ENCODE measurements at places on chromosomes 1 and 21.
A peak's percentile ranks its signal among the peaks of the same experiment; 100 is the strongest.

DNA sequence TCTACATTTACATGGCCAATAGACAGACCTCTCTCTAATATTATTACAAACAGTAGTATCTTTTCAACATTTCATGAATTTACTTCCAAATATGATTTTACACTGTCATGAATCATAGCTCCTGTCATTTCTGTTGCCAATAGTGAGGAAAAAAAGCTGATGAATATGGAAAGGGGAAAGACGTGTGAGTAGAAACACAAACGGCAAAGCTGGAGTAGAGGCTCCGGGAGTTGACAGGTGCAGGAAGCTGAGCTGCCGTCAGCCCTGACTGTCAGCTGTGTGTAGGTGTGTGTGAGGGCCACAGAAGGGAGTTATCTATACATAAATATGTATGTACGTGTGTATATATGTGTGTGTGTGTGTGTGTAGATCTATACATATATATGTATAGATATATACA lies 416.9 kb downstream of the ZP4 start:
- no peak for DNase-seq

DNA sequence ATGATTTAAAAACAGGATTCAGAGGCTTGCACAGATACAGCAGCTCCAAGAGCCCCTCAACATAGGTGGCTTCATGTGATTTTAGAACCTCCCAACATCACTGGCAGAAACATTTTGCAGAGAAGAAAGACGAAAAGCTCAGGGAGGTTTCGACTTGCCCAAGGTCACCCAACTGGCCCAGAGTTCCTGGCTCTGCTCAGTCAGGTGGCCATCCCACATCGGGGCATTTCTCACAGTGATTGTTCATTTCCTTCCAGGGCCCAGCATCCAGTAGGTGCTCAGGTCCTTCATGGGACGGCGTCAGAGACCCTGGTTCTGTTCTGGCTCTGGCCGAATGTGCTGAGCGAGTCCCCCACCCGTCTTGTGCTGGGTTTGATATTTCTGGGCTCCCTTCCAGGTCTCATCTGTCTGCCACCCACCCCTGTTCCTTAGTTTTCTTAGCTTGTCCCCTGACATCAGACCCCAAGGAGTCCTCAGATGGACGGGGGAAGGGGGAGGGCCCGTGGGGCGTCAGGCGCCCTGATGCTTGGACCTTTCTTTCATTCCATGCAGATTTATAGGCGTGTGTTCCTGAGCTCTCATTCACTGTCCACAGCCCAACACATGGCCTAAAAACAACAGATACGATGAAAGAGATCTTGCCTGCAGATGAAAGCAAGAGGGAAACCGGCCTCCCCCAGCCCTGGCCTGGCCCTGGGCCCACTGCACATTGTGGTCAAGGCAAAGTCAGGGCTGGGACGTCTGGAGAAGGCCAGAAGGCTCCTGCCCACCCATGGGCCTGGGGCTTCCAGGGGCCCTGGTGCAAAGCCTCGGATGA lies 123.1 kb upstream of the ZBTB40 start:
- no peak for DNase-seq

DNA sequence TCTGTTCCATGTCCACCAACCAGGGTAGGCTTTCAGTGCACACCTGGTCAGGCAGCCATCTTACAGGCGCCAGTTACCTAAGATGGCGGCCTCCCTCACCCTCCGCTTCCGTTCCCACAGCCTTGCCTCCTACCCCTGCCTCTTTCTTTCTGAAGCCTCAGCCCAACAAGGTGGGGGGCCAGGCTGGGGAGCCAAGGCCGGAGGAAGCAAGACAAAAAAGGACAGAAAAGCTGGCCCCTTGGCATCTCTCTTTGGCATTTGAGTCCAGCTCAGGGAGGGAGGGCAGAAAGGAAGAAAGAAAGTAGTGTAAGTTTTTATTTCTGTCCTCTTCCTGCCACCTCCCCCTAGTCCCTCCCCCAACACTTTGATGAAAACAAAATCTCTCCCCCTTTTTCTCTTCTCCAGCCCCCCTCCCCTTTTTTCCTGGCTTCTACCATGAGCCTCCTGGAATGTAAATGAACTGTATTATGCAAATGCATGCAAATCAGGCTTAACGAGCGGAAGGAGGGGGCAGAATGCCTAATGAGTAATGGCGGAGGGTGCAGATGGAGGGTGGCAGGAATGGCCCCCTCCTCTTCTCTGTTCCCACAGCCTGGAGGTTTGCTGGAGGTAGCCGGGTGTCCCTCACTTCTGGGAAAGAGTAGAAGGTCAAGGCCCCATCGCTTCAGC lies 43.8 kb downstream of the RHBG start:
- DNase-seq, result no peak

- DNase-seq, result no peak
Measured at GRCh38 chr1:43874716-43875115, 58.9 kb upstream of the ARTN start.

DNA sequence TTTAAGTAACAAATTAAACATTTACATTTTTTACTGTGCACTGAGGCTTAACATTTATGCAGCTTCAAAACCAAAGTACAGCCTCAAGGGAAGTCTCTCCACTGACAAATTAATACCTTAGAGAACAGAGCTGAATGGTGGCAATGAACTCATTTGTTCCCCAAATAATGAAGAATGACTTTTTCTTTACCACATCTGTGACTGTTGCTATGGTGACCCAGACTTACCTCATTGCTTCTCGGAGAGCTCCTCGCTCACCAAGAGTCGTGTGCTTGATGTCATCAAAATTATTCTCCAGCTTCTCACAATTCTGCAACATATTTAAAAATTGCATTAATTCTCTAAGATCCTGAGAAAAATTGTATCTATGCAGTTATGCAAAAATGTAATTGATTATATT lies 92.9 kb downstream of the DPYD start:
- peak; percentile 7 for DNase-seq

GRCh38 chr1:240616018-240616417 lies 4.1 kb upstream of the GREM2 start:
- DNase-seq, result no peak

DNA sequence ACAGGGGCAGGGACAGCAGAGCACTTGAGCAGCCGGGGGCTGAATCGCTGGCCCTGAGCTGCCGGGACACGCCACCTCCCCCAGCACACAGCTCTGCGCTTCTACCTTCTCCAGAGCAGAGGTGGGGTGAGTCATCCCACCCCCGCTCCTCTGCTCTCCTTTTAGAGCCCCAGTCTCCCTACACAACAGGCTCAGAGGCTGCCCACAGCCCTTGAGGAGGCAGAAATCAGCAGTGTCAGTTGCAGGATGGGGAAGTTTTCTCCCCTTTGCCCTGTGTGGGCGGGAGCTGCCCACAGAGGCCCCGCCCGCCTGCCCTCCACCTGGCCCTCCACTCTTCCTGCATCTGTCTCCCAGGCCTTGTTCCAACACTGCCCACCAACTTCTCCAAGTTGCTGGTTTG lies 94.6 kb downstream of the STUM start:
- DNase-seq, result peak; percentile 53

Data from CD4-positive, alpha-beta T cell treated with Interleukin-4 for 1 hour (primary cell).